Epithelial cell of proximal tubule (primary cell): ENCODE measurements at places on chromosomes 2 and 18.

GRCh38 chr2:138950486-138950885, 170.3 kb upstream of the NXPH2 start:
- DNase-seq = no peak

- DNase-seq = no peak
Measured at GRCh38 chr2:163834221-163834620, 98.4 kb upstream of the FIGN start.

DNA sequence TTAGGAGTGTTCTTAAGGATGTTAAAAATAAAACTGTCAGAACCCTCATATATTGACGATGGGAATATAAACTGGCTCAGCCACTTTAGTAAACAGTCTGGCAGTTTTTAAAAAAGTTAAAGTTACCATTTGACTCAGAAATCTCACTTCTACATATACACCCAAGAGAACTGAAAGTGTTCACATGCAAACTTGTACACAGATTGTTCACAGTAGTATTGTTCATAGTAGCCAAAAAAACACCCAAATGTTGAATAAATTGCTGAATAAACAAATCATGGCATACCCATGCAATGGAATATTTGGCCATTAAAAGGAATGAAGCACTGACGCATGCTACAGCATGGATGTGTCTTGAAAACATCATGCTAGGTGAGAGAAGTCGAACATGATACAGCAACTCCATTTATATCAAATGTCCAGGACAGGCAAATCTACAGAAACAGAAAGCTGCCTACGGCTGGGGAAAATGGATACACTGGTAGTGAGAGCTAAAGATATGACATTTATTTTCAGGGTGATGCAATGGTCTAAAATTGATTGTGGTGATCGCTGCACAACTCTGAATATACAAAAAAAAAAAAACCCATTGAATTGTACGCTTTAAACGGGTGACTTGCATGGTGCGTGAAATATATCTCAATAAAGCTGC, 10.1 kb downstream of the RPL31 start:
- DNase-seq = no peak

GRCh38 chr2:177353187-177353478, 39.4 kb upstream of the AGPS start:
- DNase-seq = no peak
